ENCODE measurements at places on chromosomes 16 and 17. TPM values are rescaled to one million over a fixed set of nuclear protein-coding genes. Genes with fewer than 3 reads are reported as not detected.

RPS15A gene
- total RNA-seq = 1,060 TPM

PLCD3 gene
- total RNA-seq = 41.0 TPM

MILR1 gene
- 34.4 TPM for total RNA-seq

HOXB1 gene
- total RNA-seq = not detected

DCTPP1 gene
- 26.2 TPM for total RNA-seq

PRKCB gene
- 41.8 TPM for total RNA-seq

SLC52A1 gene
- 0.58 TPM for total RNA-seq

KRT32 gene
- not detected for total RNA-seq
